ENCODE measurements at places on chromosomes 11 and 22.
A peak's percentile ranks its signal among the peaks of the same experiment; 100 is the strongest.

DNA sequence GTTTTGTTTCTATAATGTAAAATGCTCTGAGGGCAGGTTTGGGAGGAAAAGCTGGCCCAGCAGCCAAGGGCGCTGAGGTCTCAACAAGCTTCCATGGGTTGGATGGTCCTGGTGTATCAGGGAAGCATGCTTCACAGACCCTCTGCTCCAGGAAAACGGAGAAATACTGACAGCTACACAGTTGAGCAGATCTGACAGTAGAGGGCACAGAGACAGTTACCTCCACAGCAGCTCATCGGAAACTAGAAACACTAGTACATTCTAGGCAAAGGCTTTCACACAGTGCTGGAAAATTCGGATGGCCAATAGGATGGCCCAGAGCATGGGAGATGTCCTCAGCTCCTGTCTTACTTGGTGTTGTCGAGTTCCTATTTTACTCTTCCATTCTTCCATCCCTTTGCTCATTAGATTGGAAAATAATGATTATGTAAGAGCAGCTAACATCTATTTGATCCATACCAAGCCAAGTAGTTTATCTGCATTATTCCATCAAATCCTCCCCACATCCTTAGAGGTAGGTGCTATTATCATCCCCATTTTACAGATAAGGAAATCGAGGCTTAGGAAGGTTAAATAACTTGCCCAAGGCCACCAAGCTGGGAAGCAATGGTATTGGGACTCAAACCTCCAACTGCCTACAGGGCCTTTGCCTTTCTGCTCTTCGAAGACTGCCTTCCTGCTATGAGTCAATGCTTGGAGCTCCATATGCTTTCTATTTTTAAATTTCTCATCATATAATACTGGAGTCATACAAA lies 28.3 kb downstream of the LMO2 start:
- DNase-seq, result no peak

DNA sequence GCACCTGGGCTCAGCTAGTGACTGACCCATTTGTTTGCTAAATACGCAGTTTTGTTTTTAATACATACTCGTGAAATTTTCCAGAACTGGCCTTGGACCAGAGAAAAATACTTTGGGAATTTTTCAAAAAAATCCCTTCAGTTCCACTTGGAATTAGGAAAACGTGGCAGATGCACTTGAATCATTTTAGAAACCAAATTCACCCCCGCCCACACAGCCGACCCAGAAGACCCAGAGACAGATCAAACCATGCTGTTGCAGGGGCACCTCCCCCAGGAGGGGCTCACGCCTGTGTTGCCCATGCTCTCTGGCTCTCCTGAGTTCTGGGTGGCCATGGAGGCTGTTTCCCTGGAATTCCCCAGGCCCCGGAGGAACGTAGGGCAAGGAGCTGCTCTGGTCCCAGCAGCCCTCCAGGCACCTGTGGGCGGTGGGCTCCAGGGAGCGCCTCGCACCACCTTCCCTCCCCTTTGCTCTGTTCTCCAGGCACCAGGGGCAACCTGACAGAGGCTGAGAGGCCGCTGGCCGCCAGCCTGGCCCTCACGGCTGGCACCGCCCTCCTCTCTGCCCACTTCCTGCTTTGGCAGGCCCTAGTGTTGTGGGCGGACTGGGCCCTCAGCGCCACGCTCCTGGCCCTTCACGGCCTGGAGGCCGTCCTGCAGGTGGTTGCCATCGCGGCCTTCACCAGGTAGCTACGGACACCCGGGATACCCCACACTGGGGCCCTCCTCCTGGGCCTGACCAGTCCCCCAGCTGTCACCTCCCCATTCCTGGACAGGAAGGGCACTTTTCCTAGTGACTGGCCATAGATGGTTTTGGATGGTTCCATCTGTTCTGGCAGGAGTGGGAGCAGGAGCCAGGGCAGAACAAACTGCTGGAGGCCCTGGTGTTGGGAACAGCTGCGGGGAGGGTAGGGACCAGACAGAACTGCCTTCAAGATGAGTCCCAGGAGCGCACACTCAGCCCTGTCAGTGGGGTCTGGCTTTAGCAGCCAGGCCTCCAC lies 3.3 kb upstream of the EPS8L2 start:
- DNase-seq, result peak; percentile 17

DNA sequence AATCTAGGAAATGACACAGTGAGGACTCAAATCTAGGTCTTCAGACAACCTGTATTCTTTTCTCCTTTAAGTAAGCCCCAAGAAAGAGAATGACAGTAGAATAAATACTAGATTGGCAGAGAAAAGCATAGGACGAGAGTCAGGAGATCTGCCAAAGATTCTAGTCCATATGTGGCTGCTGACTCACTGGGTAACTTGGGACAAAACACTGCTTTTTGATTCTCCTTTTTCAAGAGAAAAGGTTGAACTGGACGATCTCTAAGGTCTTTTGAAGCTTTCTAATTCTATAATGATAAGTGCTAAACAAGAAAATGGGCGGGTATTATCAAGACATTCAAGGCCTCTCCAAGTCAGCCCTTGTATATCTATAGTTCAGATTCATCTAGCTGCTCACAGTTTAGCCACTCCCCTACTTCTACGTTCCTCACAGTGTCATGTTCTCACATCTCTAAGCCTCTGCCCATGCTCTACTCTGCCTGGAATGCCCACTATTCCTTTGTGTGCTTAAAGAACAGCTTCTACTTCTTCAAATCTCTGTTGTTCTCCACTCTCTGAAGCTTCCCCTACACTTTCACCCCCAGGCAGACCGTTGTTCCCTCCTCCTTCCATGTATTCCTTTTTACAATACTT lies 53.0 kb downstream of the RELT start:
- no peak for DNase-seq

- no peak for DNase-seq
Measured at GRCh38 chr11:116162086-116162885, 610.5 kb downstream of the BUD13 start.

- no peak for DNase-seq
Measured at GRCh38 chr11:72602250-72602904, 71.8 kb downstream of the PDE2A start.

GRCh38 chr11:92306966-92307510 lies 82.4 kb downstream of the FAT3 start:
- peak; percentile 33 for DNase-seq

GRCh38 chr11:113476553-113476952 lies 1.4 kb upstream of the DRD2 start:
- DNase-seq, result no peak

- no peak for DNase-seq
Measured at GRCh38 chr11:86615487-86615886, 56.9 kb downstream of the ME3 start.

GRCh38 chr22:45090497-45090910 lies 73.2 kb upstream of the NUP50 start:
- peak; percentile 25 for DNase-seq

GRCh38 chr11:130779943-130780342 lies 136.3 kb downstream of the SNX19 start:
- no peak for DNase-seq

DNA sequence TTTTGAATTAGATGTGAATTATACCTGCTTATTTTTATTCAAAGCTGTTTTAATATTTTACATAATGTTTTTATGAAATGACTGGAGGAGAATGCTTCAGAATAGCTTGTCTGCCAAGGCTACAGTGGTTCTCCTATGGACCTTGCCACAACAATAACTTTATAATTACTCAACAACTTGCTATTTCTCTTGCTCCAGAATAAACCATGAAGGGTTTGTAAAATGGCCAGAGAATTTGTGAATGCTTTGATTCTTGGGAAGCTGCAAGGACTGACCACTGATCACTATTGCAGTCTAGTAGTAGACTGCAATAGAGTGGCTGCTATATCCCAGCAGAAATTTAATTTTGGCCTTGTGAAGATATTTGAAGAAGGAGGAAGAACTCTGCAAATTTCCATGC lies 199.7 kb downstream of the FAT3 start:
- no peak for DNase-seq

GRCh38 chr11:44335052-44335760 lies 25.3 kb upstream of the ALX4 start:
- DNase-seq, result no peak

DNA sequence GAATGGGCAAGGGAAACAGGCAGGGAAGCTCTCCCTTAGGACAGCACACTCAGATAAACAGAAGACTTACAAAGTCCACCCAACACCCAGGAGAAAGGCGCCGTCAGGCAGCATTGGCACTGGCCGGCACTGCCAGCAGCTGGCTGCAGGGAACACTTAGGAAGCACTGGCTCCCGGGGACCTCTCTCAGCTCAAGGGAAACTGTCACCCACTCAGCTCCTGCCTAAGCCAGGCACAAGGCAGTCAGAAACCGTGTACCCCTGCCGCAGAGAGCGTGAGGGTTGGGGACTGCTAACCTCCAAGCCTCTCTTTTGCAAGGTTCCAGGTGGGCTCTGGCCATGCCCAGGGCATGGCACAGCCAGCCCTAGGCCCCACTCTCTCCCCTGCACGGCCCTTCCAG lies 64.7 kb downstream of the DGCR2 start:
- DNase-seq, result no peak

DNA sequence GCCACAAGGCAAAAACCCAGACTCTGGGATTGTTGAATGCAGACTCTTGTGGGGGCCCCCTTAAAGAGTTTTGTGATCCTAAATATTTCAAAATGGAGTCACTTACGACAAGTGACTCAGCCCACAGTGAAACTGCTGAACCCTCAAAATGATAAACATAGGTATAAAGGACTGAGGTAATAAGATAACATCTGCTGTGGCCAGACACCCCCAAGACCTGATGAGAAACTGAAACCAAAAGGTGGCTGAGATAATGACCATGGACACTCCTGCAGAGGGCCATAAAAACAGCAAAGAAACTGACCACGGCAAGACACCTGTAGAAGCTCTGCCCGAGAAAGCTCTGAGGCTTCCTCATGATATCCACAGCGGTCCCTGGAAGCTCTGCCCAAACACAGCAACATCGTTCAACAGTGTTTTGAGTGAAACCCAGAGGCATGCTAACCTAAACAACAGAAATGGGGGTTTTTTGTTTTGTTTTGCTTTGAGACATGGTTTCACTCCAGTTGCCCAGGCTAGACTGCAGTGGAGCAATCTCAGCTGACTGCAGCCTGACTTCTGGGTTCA lies 1.6 kb upstream of the PLAAT4 start:
- DNase-seq, result no peak

- no peak for DNase-seq
Measured at GRCh38 chr11:8032122-8032521, 45.0 kb downstream of the EIF3F start.

- DNase-seq, result no peak
Measured at GRCh38 chr22:44860311-44860710, 107.9 kb downstream of the ARHGAP8 start.

DNA sequence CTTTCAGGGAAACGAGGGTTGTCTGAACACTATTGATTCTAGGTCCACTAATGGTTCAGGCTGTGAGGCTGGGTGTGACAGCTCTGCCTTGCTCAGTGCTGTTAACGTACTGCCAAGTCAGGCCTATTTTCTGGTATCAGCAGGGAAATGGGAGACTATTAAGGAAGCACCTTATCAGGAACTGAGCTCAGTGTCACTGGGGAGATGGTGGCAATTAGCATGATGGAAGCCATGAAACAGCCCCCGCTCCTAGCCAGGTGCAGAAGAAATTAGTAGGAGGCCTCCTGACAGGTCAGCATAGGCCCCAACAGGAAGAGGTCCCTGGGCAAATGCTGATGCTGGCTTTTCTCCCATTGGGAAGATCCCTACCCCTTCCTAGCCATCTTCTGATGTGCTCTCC lies 42.6 kb upstream of the LMO2 start:
- no peak for DNase-seq

DNA sequence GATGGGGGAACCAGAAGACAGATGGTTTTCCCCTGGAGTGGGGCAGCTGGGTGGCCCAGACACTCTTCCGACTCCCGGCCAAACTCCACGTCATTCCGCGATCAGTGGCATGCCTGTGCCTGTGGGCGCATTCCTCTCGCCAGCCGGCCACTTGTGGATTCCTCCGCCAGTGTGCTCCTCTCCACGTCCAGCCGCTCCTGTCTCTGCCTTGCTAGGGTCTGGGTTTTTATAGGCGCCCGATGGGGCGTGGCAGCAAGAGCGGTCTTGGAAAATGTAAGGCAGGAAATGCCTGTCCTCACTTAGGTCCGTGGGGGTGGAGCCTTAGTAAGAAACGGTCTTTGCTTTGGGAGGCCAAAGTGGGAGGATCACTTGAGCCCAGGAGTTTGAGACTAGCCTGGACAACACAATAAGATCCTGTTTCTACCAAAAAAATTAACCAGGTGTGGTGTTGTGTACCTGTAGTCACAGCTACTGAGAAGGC lies 81.6 kb upstream of the SEPTIN5 start:
- DNase-seq, result peak; percentile 44

GRCh38 chr22:37204045-37204655 lies 8.1 kb downstream of the SSTR3 start:
- DNase-seq, result no peak

DNA sequence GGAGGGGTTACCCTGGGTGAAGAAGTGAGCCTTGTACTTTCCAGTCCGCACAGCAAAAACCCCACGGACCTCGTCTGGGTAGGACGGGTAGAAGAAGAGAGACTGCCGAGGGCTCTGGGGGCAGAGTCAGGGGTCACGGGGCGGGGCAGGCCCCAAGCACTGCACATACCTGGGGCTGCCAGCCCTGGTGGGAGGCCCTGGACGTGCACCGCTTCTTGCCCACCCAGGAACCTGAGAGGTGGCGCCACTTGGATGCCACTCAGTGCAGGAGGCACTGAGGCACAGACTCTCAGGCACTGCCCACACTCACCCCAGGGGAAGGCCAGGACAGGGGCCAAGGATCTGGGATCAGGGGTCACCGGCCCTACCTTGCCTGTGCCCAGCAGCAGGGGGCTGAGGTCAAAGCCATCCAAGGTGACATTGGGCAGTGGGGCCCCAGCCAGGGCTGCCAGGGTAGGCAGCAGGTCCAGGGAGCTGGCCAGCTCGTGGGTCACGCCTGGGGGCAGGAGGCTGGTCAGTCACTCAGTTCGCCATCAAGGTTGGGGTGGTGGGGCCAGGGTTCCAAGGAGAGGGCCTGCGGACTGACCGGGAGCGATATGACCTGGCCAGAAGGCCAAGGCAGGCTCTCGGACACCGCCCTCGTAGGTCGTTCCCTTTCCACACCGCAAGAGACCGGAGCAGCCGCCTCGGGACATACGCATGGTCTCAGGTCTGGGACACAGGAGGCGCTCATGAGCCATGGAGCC lies 2.2 kb downstream of the ARSA start:
- no peak for DNase-seq

Data from bronchial epithelial cell (primary cell).